ENCODE measurements at places on chromosomes 3 and 15.

- no peak for DNase-seq
Observed at GRCh38 chr15:61253186-61253585, 24.1 kb upstream of the RORA start.

GRCh38 chr15:52483707-52484106 lies 45.0 kb downstream of the MYO5A start:
- no peak for DNase-seq

GRCh38 chr3:144112036-144112435 lies 140.4 kb downstream of the DIPK2A start:
- DNase-seq, result peak; percentile 29

- peak; percentile 41 for DNase-seq
Observed at GRCh38 chr3:48399387-48400172, 27.6 kb downstream of the FBXW12 start.

GRCh38 chr3:18725668-18726407 lies 300.7 kb upstream of the SATB1 start:
- no peak for DNase-seq

DNA sequence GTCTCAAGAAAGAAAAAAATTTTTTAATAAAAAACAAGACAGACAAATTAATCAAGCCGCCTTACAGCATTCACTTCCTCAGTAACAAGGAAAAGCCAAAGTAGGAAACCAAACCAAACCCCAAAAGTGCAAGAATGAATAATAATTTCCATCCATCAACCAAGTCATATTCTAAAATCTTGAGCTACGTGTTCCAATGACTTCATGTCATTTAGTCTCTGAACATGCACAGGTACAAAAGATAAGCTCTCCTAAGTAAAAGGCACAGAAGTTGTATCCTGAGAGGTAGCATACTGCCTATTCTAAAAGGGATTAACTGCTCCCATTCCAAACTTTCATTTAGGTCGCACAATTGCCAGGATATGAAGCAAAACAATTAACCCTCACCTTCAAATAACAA lies 29.7 kb downstream of the SLC4A7 start:
- DNase-seq, result no peak

DNA sequence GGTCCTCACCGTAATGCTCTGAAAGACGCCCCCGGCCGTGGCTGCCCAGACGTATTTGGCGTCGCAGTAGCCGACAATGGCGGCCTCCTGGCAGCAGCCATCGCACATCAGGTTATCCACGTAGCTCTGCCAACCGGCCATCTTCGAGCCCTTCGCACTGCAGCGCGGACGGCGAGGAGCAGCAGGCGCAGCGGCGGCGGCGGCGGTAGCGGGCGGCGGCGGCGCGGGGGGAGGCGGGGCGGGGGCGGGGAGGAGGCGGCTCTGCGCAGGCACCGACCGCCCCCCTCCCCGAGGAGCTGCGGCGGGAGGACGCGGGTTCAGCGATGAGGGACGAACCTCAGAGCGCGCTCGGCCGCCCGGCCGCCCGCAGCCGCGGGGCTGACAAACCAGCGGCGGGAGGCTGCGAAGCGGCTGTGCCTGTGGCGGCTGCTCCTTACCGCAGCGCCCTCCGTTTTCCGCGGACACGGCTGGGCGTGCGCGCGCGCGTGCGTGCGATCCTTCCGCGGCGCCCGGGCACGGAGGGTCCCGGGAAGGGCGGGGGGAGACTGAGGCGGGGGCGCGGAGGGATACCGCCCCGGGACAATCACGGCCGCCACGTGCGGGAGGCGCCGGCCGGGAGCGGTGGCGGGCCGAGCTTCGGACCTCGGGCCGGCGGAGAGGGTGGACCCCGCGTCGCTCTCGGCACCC lies at the start of gene PFN2:
Gene PFN2 (minus strand): TSS at position 180 of the 687 bp plus-strand sequence. CDS start 39 bp downstream, at position 141.
- DNase-seq, result peak; percentile 89

- no peak for DNase-seq
Observed at GRCh38 chr15:95278532-95279245, 1047.3 kb downstream of the MCTP2 start.

GRCh38 chr15:71760852-71761251 lies 49.5 kb upstream of the NR2E3 start:
- DNase-seq, result no peak

- DNase-seq, result no peak
Observed at GRCh38 chr3:153762411-153763235, 358.6 kb upstream of the ARHGEF26 start.

GRCh38 chr3:7684182-7684715 lies 817.4 kb upstream of the LMCD1 start:
- no peak for DNase-seq

- no peak for DNase-seq
Observed at GRCh38 chr15:69852916-69853315, 244.8 kb downstream of the TLE3 start.

DNA sequence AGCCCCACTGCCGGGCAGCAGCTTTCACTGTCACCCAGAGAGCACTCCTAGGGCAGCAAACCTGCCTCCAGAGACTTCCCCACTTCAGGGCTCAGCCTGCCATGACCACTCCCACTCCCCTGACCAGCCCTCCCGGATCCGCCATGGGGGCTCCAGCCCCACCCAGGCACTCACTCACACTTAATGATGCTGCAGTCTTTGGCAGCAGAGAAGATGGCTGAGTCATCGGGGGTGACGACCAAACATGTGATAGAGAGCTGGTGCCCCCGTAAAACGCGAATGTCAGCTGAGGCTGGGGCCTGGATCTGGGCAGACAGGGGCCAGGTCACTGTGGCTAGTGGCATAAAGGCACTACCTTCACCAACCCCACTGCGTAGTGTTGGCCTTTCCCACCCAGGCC lies 4.7 kb downstream of the RRP9 start:
- no peak for DNase-seq

- DNase-seq, result no peak
Observed at GRCh38 chr3:9188583-9188982, 60.9 kb downstream of the SRGAP3 start.

- peak; percentile 21 for DNase-seq
Observed at GRCh38 chr3:17030956-17031652, 146.3 kb downstream of the PLCL2 start.

DNA sequence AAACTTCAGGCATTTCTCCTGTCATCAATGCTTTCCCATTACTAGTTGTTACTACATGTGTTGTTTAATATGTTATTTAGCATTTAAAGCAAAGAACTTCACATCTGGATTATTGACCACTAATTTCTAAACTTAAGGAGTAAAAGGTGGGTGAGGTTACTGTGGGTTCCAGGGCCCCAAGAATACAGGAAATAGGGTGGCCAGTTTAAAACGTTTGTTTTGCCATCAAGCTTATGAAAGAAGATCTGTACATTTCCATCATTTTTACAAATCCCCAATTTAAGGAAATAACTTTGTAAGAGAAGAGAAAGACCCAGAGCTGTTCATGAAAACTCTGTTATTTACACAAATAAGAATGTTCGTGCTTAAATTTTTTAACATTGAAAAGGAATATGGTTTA lies 54.5 kb upstream of the ACKR4 start:
- DNase-seq, result no peak

DNA sequence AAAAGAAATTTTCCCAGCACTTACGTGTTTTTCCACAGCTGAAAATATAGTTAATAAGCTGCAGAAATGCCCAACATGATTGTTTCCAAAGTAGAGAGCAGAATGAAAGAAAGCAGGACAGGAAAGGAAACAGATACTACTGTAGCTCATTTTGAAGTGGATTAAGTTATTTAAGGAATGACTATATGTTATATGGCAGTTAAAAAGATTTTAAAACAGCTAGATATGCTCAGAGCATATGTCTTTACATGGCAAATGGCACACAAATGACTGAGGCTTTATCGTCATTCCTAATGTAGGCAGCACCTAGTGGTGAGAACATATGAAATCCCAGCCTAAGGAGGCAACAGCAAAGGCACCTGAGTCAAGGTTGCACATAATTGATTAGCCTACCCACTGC lies 106.6 kb upstream of the SEMA6D start:
- no peak for DNase-seq

- peak; percentile 81 for DNase-seq
Observed at GRCh38 chr15:69631978-69632377, 179.4 kb downstream of the RPLP1 start.

- DNase-seq, result no peak
Observed at GRCh38 chr15:70258369-70259027, 160.8 kb upstream of the TLE3 start.

GRCh38 chr15:90141646-90142045 lies 39.4 kb upstream of the IDH2 start:
- DNase-seq, result no peak

DNA sequence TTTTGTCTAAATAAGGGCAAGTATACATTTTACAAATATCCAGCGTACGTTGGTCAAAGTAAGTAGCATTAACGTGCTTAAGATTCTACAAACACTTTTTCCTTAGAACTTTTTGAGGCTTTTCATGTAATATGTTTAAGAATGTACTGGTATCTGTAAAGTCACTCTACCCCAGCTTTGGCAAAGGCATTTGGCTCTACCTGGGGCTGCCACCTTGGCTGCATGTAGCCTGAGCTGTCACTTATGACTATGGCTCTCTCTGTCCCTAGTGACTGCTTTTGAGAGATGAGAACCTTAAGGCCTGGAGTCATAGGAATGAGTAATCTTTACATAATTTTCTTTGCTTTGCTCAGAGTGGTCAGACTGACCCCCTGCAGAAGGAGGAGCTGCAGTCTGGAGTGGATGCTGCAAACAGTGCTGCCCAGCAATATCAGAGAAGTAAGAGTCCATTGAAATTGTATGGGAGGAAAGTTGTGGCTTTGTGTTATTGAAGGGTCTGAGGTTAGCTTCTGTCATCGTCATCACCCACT lies 61.2 kb downstream of the IQGAP1 start:
- DNase-seq, result no peak

DNA sequence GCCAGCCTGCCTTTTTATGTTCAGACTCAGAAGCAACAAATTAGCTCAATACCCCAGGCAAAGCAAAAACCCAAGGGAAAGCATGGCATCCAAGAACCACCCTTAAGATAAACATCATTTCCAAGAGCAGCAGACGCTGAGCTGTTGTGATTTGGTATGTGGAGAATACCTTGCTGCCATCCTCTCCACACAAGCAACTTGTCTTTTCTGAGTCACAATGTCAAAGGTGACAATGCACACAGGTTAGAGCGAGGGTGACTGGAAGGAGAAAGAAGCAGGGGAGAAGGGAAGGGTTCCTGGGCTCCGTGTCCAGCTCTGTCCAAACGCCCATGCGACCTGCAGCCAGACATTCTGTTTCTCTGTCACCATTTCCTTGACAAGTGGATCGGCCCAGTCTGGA lies 6.0 kb downstream of the PCSK6 start:
- no peak for DNase-seq

- DNase-seq, result no peak
Observed at GRCh38 chr3:11185564-11186317, 31.4 kb downstream of the HRH1 start.

- DNase-seq, result no peak
Observed at GRCh38 chr3:48826451-48826850, 21.2 kb downstream of the PRKAR2A start.

DNA sequence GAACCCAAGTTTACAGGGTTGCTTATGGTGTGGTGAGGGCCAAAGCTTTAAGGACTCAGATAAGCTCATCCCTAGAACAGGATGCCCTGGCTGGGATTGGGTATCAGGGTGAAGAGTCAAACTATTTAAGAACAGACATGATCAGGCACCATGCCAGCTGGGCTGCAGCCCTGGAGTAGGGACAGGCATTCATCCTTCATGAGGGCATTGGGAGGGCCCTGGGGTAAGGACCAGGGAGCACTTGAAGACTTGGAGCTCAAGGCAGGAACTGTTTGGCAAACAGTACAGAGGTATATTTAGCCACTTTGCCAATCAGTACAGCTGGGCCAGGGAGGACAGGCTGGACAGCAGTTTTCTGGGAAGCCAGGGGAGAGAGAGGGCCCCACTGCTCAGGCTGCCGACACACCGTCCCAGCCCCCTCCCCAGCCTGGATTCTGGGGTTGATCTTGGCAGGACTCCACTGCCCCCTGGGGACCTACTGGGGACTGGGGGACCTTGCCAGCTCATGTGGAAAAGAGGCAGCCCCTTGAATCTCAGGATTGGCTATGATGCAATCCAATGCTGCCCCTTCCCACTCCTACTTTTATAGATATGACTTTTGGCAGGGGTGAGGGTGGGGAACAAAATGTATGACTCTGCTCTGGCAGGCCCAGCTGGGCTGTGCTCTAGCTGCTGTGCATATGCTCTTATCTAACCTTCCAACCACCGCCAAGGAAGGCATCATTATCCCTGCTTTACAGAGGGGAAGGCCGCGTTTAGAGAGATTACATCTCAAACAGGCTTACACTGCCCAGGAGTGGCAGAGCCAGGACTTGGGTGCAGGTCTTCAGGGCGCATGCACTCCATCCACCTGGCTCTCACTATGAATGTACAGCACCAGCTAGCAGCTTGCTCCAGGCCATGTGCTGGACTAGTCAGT lies 2.3 kb downstream of the PLA2G4E start:
- no peak for DNase-seq

DNA sequence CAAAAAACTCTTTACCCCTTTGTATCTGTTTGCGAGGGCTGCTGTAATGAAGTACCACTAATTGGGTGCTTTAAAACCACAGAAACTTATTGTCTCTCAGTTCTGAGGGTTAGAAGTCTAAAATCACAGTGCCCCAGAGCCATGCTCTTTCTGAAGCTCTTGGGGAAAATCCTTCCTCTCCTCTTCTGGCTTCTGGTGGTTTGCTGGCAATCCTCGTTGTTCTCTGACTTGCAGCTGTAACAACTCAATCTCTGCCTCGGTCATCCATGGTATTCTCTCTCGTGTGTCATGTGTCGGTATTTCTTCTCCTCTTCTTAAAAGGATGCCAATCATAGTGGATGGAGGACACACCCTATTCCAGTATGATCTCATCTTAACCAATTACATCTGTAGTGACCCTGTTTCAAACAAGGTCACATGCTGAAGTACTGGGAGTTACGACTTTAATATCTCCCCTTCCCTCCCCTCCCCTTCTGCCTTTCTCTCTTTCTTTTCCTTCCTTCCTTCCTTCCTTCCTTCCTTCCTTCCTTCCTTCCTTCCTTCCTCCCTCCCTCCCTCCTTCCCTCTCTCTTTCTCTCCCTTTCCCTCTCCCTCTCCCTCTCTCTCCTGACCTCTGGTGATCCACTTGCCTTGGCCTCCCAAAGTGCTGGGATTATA lies 6.5 kb upstream of the ARL8B start:
- no peak for DNase-seq

- DNase-seq, result no peak
Observed at GRCh38 chr3:186254676-186255650, 107.1 kb downstream of the DGKG start.

GRCh38 chr15:71687902-71688508 lies 122.3 kb upstream of the NR2E3 start:
- no peak for DNase-seq

All from NCI-H524 (cell line).